CD4-positive, alpha-beta T cell (primary cell): ENCODE measurements at places on chromosomes 11 and 22.

GRCh38 chr22:19715188-19715930 is 1.1 kb downstream of the SEPTIN5 start:
- DNase-seq = no peak

GRCh38 chr22:39622881-39623367 is 52.4 kb downstream of the CACNA1I start:
- peak; percentile 76 for DNase-seq

GRCh38 chr11:13127161-13127560 is 118.0 kb downstream of the RASSF10 start:
- no peak for DNase-seq

DNA sequence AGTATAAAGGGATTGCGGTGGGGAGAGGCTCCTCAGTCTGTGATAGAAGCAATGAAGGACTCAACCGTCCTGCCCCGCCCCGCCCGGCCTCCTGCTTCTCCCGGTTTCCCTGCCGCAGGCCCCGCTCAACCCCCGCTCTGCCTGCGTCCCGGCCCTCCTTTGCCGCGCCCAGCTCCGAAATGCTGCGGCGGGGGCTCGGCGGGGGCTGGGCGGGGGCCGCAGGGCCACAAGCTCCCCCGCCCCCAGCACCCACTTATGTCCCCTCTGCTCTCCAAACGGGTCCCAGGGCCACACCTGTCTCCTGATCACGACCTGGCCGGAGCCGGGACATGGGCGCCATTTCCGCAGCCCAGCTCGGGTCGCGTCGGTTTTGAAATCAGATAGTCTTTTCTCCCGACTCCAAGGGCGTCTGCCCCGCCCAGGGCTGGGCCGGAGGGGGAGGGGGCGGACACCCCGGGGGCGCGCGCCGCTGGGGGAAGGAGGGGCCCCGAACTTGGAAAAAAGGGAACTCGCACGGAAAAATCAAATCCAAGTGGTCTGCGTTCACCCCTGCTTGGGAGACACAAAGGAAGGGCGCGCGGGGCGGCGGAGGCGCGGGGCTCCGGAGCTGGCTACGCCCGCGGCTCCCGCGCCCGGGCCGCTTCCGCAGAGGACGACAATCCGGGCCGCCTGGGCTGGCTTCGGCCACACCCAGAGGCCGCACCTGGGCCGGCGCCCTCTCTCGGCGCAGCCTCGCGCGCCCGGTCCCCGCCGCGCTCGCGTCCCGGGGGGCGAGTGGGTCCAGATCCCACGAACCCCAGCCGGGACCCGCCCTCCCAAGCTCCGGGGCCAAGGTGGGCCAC is 70.6 kb upstream of the EP300 start:
- peak; percentile 11 for DNase-seq

GRCh38 chr11:112610996-112611750 is 350.0 kb upstream of the NCAM1 start:
- no peak for DNase-seq

DNA sequence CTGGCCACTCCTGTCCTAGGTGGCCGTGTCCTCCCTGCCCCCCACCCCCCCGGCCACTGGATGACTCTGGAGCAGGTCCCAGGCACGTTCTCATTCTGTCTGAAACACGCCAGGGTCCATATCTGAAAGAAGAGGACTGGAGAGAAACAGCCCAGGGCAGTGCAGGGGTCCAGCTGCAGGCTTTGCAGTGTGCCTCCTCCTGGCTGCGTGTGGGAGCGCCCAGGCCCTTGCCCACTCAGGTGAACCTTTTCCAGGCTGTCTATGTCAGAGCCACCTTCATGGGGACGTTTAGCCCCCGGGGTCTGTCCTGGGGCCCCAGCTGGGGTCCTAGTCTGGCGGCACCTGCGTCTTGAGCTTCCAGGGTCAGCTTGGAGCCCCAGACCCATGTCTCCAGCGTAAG is 15.6 kb downstream of the GRAMD4 start:
- DNase-seq = no peak

DNA sequence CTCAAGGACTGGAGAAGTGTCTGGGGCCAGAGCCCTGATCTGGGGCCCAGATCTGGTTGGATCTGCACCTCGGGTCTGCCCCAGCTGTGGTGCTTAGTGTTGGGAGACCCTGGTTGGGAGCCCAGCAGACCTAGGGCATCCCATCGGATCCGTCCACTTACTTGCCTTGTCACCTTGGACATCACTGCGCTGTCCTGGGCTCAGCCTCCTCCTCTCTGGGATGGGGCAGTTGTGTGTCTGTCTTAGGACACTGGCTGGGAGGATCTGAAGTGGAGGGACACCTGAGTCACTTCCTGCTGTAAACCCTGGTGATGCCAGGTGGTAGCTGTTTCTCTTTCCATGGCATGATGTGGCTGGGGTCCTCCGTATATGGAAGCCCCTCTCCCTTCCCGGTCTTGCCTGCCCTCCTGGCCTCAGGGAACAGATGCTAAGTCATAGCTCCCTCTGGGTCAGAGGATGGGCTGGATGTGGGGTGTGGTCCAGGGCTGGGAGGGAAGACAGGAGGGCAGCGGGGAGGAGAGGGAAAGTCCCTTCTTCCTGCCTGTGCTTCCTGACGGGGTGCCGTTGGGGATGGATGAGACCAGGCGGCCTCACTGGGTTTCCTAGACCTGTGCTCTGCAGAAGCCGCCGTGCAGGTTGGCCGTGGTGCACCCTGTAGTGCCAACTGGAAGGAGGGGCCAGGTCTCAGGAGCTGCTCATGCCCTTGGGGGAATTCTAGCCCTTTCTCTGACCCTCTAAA is 12.1 kb upstream of the OMP start:
- DNase-seq = no peak

DNA sequence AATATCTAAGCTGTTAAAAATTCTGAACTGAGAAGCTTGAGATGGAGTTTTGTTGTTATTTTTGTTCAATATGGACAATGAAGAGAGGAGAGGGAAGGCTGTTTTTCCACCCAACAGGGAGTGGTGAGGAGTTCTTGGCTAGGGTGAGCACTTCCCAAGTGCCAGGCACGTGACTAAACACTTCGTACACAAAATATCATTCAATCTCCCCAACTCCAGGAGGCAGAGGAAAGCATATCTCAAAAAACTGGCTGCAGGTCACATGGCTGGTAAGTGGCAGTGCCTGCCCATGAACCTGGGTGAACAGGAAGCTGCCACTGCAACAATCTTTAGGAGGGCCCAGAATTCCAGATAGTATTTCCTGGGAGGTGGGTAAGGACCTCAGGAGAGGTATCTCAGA is 11.6 kb downstream of the ELF5 start:
- DNase-seq = no peak

- no peak for DNase-seq
Measured at GRCh38 chr11:44711787-44712608, 14.8 kb upstream of the TSPAN18 start.

DNA sequence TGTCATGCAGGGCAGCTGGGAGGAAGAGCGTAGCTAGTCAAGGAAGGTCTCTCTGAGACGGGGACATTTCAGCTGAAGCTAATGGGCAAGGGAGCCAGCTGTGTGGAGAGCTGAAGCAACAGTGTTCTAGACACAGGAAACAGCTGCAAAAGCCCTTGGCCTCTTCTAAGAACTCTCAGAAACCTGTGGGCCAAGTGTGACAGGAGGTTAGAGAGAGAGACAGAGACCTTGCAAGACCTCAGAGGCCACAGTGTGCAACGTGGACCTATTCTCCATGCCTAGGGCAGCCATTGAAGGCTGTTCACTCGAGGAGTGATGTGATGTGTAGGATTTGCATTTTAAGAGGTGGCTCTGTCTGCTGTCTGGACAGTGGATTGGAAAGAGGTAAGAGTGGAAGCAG is 48.7 kb upstream of the TNRC6B start:
- no peak for DNase-seq

DNA sequence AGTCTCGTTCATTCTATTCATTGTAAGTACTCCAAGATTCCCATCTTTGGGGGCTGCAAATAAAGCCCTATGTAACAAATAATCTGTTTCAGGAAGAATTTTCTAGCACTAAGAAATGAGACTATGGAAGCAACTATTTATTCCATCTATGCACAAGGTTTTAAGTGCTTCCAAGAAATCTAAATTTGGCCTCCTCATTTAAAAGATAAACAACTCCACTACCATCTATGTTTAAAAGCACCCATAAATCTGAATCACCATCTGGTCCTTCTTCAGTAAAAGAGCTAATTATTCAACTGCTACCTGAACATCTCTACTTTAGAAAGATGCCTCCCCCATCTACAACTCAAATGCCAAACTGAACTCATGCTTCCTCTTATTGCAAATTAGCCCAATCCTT is 547.3 kb upstream of the LRRC4C start:
- no peak for DNase-seq

DNA sequence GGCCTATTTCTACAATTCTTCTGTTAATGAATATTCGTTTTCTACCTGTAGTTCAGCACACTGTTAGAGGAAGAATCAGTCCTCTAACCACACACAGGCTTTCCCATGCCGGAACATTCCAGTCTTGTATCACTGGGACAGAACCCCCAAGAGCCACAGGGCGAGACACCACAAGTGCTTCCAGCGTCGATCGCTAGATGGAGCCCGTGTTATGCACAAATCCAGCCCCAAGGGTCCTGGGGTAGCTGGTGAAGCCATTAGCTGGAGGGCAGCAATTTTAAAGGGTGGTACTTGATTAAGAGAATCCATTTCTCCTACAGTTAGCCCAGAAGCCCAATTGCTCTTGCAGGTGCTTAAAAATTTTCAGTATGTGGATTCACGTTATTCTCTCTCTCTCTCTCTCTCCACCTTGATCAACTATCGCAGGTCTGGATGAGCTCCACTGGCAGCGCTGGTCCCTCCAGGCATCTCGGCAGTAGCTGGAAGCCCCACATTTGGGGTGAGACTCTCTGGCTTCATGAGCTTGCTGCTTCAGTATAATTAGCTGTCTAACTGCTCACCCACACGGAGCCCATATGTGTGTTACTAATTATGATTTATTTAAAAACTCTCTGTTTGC is 148.2 kb upstream of the SNX19 start:
- no peak for DNase-seq

DNA sequence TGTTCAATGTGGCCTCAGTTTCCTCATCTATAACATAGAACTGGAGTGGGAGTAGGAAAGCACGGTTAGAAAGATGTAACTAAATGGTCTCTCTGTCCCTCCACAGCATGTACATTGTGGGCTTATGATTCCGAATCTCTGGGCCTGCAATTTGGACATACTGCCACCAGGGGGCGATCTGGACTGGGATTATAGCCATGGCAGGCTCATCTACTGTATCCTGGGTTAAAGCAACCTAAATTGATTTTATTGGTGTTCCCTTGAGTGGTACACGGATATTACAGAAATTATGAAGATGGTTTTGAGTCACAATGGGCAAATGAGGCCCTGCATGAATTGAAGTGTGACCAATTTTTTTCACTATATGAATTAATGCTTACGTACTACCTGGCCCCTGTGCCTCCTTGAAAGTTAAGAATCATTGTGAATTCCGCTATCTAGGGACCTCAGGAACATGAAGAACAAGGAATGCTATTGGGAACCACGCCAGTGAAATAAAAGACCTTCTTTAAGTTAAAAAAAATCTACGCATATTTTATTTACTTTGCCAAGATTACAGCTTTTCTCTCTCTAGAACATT is 32.9 kb downstream of the TST start:
- no peak for DNase-seq

- DNase-seq = no peak
Measured at GRCh38 chr11:110631551-110631950, 80.7 kb downstream of the ARHGAP20 start.

- no peak for DNase-seq
Measured at GRCh38 chr11:11263238-11264005, 89.6 kb downstream of the CSNK2A3 start.
